CD4-positive, alpha-beta T cell treated with Interleukin-4 for 1 hour (primary cell): ENCODE measurements at places on chromosomes 3 and 15.

- DNase-seq = no peak
Observed at GRCh38 chr15:76941636-76942035, 10.1 kb downstream of the RCN2 start.

DNA sequence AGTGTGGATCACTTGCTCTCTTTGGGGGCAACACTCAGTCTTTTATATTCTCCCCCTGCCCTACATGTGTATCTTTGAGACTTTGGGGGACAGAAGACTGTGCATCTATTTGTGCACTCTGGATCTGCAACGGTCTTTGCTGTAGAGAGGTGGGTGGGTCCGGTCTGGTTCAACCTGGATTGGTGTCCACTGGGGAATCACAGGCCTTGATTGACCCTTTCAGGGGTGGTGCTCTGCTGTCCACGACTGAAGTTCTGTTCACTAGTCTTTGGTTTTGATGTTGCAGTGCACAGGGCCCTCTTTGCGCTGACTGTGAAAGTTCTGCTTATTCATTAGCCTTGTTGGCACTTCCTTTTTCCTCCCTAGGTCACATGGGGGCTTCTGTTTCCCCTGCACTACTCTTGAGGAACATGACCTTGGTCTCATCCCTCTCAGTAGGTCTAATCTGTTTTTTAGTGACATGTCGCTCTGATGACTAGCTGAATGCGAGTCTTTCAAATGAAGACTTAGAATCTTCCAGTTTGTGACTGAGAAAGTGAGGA is 284.2 kb downstream of the SV2B start:
- DNase-seq = no peak

- no peak for DNase-seq
Observed at GRCh38 chr15:64163659-64164362, 989 bp upstream of the PPIB start.

GRCh38 chr15:29889542-29890329 is 67.5 kb upstream of the TJP1 start:
- DNase-seq = no peak

DNA sequence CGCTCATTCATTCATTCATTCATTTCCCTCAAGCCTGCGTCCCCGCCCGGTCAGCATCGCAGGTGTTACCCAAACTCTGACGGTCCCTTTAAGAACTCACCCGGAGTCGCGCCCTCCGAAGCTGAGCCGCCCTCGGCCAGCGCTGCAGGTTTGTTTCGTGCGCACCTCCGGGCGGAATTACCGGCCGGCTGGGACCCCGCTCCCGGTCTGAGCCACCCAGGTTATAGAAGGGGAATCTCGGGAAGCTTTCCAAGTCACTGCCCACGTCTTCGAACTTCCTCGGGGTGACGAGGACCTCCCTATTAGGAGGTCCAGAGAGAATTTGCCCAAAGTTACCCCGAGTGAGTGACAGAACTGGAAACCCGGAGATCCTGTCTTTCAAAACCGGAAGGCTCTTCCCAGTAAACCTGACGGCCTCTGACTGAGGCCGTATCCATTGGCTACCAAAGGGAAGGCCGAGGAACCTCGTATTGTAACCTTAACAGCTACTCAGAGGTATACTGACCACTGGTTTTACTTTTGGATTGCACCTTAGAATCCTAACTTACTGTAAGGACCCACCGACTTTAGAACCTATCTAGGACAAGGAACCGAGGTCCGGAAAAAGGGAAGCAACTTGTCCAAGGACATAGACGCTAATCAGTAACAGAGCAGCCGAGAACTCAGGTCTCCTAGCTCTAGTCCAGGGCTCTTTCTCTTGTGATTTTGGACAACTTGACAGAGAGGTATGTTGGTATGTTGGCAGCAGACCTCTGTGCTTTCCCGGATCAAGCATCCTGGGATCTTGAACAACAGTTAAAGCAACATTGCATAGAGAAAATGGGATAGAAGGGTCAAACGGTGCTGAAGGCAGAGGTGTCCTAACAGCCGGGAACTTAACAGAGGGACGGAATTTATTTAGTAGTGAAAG is 788 bp upstream of the DLG1 start:
- DNase-seq = no peak

DNA sequence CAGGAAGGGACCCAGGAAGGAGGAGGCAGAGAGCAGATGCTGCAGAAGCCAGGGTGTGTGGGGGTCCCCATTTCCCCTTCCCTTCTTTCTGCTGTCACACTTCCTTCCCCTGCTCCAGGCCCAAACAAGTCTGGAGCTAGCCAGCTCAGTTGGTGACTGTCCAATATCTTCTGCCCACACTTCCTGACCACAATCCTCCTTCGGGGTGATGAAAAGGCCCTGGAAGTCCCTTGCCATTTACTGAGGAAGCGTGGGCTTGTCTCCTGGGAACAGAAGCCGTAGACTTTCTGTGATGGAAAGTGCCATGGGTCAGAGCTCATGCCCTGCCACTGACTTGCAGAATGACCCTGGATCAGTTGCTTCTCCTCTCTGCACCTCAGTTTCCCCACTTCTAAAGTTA is 39.0 kb downstream of the ANAPC13 start:
- DNase-seq = no peak

- no peak for DNase-seq
Observed at GRCh38 chr15:89035150-89035549, 53.1 kb upstream of the ABHD2 start.

- no peak for DNase-seq
Observed at GRCh38 chr3:170531657-170532335, 54.1 kb downstream of the SLC7A14 start.

DNA sequence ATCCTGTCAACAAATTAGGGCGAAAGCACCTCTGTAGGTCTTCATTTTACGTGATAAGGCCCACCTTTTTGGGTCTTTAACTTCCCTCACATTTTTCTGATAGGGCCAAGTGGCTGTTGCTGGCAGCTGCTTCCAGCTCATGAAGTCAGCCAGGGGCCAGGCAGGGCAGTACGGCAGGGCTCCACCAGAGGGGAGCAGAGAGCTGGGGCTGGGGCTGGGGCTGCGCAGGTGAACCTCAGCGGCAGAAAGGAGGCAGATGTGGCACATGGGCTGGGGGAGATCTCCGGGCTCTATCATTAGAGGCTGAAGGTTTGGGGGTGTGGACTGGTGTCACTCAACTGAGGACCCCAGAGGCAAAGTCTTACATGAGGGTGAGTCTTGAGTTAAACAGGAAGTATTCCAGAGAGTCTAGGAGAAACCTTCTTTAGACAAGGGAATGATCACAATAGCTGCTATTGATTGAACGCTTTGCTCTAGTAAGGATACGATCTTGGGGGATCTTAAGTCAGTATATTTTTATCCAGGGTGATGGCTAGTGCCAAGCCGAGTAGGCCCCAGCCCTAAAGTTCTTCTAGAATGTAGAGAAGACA is 62.8 kb upstream of the MEX3B start:
- DNase-seq = peak; percentile 51

DNA sequence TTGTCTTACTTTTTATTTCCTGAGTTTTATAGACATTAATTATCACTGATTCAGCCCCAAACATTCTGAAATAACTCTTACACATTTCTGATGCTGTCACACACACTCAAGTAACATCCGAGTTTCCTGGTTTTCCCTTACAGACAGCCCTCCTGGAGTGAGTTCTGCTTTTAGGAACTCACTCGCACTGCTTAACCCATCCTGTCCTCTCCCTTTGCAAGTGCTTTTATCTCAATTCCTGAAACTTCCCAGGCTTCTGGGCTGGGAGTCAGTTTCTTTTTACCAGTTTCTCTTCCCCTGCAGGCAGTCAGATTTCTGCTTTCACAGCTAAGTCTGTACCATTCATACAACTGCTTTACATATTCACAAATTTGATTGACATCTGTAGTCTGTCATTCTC is 15.6 kb upstream of the SH3GL3 start:
- DNase-seq = no peak

DNA sequence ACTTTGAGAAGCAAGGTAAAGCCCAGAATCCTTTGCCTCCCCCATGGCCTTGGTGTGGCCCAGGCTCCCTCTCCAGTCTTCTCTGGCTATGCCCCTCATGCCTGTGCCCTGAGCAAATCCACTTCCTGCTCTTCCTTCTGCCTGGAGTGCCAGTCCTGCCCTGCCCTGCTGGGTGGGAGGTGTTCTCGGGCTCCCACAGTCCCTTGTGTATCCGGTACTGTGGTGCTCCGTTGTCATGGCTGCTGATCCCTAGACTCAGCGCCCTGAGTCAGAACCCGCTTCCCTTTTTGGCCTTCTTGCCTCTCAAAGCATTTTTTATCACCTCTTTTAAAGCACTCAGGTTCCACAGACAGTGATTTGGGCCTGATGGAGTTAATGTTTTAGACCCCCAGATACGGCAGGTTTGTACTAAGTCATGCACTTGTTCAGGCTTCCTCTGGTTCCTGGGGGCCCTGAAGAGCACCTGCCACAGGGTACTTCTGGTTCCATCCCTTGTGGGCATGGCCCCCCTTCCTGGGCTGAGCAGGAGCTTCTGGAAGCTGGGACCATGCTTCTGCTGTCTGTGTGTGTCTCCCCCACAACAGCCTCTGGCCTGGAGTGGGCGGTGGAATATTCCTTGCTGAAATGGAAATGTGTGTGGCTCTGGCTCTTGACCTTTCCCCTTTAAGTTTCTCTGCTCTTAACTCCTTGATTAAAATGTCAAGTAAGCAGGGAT is 29.6 kb upstream of the ADAMTS7 start:
- peak; percentile 11 for DNase-seq

DNA sequence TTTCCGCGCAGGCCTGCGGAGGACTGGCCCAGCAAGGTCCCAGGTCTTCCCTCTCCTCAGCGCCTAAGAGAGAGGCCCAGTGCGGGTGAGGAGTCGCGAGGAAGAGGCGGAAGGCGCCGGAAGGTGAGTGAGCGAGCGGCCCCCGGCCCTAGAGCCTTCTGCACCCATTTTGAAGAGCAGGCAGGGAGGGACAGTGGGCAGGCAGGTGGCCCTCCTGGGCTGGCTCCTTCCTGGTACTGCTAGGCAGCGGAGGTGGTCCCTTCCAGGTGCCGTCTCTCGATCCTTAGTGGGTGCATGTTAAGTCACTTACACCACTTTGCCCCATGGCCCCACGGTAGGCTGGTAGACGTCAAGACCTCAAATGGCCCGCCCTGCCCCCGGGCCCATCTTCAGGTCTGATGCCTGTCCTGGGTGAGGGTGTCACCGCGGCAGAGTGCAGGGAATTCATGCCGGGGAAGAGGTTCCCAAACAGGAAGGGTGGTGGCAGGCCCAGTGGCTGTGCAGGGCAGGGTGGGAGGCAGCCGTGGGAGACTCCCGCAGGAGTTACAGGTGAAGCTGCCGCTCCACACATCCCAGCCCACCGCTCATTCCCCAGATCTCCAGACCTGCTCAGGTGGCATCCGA is 14.4 kb downstream of the PAK6 start:
- no peak for DNase-seq

GRCh38 chr3:50241163-50241562 is 5.2 kb downstream of the GNAI2 start:
- DNase-seq = no peak

GRCh38 chr3:43644443-43644842 is 22.6 kb upstream of the ANO10 start:
- no peak for DNase-seq

DNA sequence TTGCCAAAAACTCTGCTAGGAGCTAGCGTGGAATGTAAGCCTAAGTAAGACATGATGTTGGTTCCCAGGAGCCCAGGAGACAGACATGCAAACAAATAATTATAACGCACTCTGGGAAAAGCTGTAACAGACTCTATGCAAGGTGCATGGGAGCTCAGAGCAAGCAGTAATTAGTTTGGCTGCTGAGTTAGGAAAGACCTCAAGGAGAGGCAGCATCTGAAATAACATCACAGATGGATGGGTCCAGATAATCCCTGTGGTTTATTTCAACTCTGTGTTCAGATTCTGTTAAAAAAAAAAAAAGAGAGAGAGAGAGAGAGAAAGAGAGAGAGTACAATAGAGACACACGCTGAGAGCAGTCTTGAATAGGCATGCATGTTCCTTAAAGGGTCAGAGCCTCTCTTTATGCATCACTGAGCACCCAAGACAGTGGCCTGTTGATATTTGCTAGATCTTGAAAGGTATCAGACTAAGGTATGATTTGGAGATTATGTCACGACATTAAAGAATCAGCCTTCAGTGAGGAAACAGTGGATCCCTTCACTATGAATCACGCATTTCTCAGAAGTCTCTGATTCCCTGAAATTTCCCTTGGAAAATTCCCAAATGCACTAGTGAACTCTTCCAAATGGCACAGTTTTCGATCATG is 124.4 kb upstream of the LIPC start:
- no peak for DNase-seq

GRCh38 chr3:11953350-11953749 is 50.8 kb upstream of the SYN2 start:
- DNase-seq = no peak

DNA sequence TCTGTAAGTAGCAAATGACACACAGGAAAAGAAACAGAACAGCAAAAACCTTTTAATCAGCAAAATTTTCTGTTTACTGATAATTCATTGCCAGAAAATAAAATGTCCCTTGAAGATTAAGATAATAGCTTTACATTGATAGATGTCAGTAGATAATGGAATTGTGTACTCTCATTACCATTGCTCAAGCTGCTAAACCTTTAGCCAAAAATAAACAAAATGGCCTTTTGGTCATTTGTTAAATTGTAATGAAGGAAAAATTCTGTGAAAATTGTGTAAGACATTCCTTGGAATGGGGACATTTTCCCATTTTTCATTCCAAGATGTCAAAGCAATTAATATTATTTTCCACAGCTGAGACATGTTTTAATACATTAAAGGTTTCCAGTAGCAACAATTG is 189.8 kb downstream of the PLOD2 start:
- no peak for DNase-seq

GRCh38 chr15:90936823-90937222 is 1.7 kb downstream of the UNC45A start:
- no peak for DNase-seq

DNA sequence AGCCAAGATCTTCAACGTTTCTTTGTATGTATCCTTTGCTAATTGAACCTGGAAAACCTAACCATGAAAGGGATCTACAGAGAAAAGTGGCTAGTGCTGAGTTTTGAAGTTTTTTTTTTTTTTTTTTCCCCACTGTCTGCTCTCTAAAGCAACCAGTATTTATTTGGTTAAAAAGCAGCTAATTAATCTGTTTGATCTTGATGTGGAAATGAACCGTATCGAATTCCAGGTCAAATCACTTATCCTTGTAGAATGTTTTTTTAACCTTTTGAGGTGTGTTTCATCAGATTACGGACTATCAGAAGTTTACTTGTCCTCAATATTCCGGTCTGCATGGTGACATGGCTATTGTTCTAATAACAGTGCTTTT is 117.2 kb downstream of the FNDC3B start:
- no peak for DNase-seq

- DNase-seq = no peak
Observed at GRCh38 chr15:36323615-36324014, 255.8 kb upstream of the CDIN1 start.

DNA sequence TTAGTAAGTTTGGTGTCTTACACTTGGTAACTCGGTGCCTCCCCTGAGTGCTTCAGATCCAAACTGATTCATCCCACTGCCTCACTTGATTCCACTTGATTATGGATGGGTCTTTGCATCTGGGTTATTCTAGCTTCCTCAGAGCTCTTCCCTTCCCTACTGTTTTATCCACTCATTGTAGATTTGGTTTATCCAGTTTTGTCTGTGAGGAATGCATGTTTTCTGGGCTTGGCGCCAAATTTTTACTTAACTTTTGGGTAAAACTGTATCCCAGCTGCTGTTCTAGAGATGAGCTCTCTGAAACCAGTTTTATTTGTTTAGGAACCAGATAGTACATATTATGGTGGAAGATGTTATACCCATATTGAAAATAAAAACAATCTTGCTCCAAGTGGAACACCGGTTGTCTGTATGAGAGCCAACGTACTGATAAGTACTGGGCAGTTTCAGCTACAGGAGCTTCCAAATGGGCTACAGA is 20.9 kb downstream of the RAD54L2 start:
- DNase-seq = no peak
